Stimulated activated naive CD4-positive, alpha-beta T cell (primary cell): ENCODE measurements at places on chromosomes 6 and 20.

DNA sequence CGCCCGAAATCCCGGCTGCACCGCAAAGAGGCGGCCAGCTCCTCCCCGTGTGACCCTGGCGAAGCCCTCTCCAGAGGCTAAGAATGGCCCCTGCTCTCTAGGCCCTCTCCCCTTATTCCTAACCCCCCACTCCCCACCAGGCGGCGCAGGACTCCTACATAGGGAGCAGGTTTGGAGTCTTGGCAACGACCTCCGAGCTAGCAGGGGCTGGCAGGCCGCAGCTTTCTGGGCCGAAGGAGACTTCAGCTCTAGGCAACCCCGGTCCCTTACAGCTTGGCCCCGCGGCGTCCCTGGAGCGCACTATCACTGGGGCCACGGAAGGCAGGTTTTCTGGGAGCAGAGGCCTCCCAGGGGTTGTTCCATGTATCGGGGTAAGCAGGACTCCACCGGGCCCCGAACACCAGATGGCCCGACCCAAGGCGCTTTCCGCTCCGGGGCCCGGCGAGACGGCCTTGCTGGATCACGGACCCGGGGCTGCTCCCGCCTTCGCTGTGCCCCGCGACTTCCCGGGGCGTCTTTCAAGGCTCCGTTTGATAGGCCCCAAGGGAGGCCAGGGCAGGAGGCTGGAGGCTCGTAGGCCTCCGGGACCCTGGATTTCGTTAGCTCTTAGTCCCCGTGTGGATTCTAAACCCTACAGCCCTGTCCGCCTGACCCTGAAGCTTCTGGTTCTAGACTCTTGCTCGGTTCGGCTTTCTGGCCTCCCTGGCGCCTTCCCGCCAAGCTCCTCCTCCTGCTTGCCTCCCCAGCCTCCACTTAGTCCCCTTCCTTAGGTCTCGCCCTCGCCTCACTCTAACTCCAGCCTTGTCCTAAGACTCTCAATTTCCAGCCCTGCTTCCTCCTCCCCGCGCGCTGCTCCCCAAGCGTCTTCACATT is 1.9 kb downstream of the SLC32A1 start:
- DNase-seq: no peak

DNA sequence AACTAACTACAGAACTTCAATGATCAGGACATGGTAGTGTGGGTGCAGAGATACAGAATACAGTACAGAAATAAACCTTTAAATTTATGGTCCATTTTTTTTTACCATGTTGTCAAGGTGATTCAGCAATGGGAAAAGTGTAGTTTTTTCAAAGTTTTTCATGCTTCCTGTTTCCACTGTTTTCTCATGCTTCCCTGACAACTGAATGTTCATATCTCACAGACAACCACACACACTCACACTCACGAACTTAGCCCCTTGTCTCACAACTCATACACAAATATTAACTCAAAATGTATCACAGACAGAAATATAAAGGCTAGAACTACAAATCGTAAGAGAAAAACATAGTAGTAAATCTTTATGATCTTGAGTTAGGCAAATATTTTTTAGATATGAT is 232.6 kb upstream of the CDYL start:
- no peak for DNase-seq

- DNase-seq: no peak
Measured at GRCh38 chr6:31502586-31502985, 4.6 kb downstream of the MICB start.

DNA sequence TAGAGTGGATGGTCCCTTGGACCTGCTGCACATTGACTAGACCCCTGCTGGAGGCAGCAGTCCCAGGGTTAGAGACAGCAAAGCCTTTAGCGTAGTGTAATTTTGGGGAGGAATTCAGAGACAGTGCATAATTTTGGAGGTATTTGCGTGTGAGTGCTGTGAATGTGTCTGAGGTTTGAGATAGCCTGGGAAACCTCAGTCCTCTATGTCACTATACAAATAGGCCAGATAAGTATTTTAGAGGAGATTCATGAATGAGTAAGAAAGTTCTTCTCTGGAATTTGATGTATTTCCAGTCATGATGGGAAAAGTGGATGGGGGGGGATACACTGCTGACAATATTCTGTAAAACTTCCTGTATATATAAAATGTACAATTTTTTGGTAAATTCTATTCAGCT is 25.8 kb upstream of the MTRF1L start:
- DNase-seq: no peak

DNA sequence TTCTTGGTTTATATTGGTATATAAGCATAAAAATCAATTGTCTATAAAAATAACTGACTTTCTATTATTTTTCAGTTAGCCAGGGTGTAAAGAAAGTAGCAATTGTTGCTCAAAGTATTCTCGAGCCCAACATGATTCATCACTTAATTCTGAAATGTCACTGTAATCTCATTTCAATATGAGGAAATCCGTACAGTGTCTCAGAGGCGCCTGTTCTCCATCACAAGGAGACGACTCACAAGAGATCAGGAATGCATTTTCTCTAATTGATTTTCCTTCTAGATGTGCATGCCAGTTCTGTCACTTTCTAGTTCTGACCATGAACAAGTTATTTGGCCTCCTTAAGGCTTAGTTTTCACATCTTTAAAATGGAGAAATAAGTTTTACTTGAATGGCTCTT is 753.1 kb downstream of the MAFB start:
- DNase-seq: no peak

DNA sequence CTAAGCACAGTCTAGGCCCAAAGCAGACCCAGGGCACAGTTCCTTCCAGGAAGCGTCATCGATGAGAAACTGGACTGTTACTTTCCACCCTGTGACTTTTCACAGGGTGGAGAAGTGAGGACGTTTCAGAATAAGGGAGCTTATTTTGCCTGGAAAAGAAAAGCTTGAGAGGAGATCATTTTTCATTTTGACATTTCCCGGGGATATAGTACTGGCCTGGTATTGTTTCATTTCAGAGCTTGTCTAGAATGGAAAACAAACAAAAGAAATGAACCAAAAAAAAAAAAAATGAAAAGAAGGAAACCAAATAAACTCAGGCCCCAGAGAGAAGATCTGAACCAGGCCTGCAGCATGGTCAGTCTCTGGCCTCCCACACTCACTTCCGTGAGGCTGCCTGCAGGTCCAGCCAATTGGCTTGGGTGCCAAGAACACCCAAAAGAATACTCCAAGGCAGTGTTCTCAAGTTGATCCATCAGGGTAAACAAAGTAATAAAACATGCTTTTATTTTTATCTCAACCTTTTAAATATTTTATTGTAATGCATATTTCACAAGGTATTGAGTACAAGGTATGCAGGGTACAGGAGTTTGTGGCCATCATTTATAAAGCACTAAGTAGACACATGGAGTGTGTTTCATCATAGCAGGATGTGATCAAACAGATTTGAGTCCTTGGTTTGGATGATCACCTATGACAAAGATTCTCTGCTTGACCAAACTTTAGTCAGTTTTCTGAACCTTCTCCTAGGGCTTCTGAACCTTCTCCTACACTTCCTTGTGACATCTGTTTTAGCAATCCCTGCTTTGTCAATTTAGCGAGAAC is 176.9 kb upstream of the GGTLC1 start:
- DNase-seq: no peak

GRCh38 chr6:104579310-104579863 is 280.3 kb downstream of the HACE1 start:
- no peak for DNase-seq
